NCI-H1105 treated with DMSO at 0.1 percent for 48 hours (cell line): ENCODE measurements at places on chromosomes 7 and 10.

DNA sequence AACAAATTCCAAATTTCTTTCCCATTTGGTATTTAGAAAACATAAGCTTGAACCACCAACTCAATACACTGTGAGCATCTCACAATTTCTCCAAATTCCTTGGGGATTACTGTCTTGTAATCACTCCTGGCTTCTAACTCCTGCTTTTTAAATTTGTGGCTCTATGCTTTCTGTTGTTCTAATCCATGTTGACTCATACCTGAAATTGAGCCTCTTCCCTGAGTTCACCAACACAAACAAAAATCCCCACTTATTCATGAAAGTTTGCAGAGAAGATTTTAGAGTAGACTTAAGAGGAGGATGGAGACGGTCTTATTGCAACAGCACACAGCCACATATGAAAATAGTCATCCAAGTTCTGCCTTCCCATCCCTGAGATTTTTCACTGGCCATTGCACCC is 252.5 kb downstream of the PTEN start:
- DNase-seq = no peak

- DNase-seq = peak; percentile 21
Observed at GRCh38 chr7:9680713-9681112, 1247.3 kb downstream of the NXPH1 start.

GRCh38 chr10:11147722-11148121 is 130.1 kb downstream of the CELF2 start:
- no peak for DNase-seq

DNA sequence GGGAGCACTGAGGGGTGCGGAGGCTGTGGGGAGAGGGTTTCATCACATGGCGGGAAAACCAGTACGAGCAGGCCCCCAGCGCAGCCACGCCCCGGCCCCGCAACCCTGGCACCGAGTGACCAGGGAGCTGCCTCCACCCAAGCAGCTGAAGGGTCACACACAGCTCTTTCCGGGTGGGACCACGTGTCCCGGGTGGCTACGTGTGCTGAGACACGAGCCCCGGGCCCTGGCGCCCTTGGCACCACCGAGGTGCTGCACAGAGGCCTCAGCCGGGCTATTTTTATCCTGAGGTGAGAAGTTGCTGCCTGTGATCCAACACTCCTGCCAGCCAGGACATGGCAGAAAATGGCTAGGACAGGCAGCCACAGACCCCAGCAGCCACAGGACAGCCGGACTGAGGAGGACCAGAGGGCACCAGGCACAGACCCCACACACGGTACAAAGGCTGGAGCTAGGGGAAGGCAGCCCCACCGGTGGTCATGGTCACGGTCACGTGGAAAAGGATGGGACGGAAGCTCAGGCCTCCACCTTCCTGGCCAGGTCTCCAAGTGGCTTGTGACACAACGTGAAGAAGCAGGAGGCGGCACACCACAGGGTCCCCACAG is 223.7 kb downstream of the MAD1L1 start:
- no peak for DNase-seq

- DNase-seq = no peak
Observed at GRCh38 chr7:98472521-98472954, 71.6 kb upstream of the BAIAP2L1 start.
